ENCODE measurements at places on chromosomes 11 and 22.

- peak; percentile 91 for DNase-seq
Measured at GRCh38 chr11:68010090-68011041, at the start of gene ALDH3B1. TSS of gene ALDH3B1 (plus strand) at chr11:68010327. CDS start at chr11:68015298, 4,971 bp downstream.

DNA sequence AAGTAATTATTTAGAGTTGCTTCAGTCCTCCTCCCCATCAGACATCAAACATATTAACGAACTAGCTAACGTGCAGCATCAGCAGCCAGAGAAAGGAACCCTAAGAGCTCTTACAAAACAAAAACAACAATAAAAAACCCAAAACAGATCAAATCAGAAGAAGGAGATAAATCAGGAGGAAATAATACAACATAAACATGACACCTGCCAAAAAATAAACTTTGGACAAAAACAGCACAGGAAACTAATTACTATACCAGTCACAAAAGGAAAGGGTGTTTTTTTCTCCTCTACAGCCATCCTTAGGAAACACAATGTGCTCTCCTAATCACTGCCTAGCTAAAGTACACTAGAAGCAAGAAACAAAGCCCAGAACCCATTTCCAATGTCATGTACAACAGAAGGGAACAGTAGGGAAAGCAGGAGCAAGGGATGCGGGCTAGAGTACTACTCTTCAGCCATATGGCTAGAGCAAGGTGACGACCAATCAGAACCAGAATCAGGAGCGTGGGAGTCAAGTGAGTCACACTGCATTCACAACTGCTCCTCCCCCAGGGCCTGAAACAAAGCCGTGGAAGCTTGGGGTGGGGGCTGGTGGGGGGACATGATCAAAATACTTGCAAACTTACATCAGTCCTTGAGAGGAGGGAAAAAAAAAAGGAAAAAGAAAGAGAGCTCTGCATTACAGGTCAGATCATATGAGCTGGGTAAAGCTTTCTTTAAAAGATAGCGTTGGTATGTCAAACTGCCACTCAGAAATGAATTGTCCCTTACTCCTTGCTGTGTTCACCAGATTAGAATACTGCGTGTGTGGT, 60.4 kb downstream of the LARGE2 start:
- peak; percentile 75 for DNase-seq

DNA sequence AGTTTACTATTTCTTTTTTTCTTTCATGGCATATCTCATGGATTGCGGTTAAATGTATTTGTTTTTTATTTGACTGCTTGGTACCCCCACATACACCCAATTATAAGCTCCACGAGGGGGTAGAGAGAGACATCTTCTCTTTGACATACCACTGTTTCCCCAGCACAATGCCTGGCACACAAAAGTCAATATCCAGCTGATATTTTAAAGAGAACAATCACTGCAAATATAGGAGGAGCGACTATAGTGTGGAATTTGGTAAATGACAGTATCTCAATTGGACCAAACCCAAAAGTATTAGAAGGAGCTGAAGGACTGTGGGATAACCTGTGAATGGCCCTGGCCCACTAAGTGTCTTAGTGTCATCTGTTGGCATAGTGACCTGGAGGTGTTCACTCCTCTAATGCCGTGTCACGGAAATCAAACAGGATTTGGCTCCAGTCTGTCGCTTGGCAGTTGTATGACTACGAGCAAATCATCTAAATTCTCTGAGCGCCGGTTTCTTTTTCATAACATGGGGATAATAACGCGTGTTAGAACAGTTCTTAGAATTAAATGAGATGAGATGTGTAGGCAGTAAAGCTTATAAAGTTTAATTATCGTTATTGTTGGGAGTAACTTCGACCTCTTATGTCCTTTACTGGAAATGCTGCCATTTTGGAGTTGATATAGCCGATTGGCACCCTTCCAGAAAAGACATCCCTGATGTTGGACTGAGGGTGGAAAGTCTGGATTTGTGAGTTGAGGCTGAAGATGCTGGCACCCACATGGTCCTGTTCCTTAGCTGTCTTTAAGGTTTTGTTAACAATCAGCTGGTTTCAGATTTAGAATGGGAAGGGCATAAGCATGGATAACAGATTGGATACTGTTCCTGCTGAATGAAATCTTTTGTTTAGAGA, 144.5 kb downstream of the DBX1 start:
- no peak for DNase-seq

DNA sequence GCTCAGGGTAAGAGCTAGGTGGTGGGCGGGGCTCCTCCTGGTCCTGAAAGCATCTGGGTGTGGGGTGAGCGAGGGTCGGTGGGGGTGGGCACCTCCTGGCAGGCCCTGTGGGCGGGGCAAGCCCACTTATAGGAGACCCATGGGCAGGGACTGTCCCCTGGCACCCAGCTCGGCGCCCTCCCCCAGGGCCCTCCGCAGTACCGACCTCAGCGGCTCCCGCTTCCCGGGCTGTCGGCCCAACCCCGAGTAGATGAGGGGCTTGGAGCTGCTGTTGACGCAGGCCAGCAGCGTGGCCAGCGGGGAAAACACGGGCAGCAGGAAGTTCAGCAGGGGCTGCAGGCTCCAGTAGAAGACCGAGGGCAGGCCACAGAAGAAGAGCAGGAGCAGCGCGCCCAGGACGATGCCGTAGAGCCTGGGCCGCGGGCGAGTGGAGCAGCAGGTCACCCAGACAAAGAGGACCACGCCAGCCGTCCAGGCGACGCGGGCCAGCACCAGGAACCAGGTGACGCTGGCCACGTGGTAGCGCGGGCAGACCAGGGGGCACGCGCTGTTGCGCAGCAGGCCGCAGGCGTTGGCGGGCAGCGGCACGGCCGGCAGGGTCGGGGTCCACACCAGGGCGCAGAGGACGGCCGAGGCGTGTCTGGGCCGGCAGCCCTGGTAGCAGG, 663 bp downstream of the MRGPRG start:
- no peak for DNase-seq

DNA sequence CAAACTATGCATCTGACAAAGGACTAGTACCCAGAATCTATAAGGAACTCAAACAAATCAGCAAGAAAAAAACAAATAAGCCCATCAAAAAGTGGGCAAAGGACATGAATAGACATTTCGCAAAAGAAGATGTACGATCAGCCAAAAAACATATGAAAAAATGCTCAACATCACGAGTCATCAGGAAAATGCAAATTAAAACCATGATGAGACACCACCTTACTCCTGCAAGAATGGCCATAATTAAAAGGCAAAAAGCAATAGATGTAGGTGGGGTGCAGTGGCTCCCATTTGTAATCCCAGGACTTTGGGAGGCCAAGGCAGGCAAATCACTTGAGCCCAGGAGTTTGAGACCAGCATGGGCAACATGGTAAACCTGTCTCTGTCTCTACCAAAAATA, 10.4 kb upstream of the OR10V1 start:
- no peak for DNase-seq

DNA sequence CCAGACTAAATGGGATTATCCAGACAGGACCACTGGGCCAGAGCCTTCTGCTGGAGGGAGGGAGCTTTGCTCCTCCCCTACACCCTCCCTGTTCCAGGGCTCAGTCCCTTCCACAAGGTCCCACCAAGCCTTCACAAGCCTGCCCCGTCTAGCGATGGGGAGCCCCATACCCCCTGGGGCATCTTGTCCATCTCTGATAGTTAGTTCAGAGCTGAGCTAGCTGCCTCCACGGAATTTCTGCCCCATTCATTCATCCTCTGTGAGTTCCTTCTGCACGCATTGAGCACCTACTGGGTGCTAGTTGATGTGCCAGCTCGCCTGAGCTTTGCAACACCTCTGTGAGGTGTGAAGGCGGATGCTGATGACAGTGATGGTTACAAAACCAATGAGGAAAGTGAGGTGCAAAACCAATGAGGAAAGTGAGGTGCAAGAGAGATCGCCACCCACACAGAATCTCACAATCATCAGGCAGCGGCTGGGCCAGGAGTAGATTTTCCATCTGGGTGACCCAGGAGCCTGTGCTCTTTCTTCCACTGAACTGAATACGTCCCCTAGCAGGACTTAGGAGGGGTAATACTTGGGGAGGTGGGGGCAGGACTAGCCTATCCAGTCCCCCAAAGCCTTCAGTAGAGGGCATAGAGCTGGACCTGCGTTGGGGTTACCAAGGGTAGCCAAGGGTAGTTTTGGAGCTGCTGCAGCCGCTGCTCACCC, 21.5 kb upstream of the CBX7 start:
- no peak for DNase-seq

Measured in AG08395 (cell line).